Activated CD4-positive, CD25-positive, alpha-beta regulatory T cell treated with anti-CD3 and anti-CD28 coated beads, Interleukin-2, amount 50 U/mL, for 72 hours (primary cell): ENCODE measurements at places on chromosomes 5 and 9.

DNA sequence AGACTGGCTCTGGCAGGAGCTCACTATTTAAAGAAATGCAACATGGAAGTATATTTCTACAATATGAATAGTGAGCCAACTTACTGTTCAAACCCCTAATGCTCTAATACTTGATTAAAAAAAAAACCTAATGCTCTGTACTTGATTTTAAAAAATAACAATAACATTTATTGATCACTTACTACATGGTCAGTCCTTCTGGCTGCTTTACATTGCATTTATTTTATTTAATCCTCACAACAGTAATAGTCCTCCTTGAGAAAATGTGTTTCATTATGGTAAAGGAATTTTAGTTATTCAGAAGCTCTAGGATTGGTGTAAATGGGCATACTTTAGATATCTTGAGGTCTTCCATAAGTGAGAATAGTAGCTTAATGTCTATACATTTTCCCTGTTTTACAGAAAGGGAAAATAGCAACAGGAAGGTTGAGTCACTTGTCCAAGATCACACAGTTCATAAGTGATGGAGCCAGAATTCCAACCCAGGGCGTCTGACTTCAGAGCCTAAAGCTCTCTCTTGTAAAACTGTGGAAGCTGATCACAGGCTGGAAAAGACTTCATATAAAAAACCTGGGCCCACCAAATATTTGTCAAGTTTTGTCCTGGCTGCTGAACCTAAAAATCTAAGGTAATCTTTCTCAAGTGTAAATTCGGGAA lies 1.0 kb downstream of the STARD4 start:
- DNase-seq = no peak

DNA sequence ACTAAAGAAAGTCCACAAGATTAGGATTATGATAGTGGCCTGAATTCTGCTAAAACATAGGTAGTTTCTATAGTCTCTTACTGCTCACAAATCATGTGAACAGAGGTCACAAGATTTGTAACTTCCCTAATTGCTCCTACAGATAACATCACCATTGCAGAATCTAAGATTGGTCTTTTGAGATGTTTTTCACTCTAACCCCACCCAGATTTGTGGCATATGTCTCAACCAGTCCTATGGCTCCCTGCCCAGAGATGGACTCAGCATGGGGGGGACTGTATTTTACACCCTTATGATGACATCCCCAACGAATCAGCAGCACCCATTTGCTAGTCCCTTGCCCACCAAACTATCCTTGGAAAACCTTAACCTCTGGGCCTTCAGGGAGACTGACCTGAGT lies 1046.2 kb downstream of the CDH12 start:
- DNase-seq = no peak

GRCh38 chr5:57303985-57304384 lies 130.1 kb downstream of the GPBP1 start:
- DNase-seq = no peak

DNA sequence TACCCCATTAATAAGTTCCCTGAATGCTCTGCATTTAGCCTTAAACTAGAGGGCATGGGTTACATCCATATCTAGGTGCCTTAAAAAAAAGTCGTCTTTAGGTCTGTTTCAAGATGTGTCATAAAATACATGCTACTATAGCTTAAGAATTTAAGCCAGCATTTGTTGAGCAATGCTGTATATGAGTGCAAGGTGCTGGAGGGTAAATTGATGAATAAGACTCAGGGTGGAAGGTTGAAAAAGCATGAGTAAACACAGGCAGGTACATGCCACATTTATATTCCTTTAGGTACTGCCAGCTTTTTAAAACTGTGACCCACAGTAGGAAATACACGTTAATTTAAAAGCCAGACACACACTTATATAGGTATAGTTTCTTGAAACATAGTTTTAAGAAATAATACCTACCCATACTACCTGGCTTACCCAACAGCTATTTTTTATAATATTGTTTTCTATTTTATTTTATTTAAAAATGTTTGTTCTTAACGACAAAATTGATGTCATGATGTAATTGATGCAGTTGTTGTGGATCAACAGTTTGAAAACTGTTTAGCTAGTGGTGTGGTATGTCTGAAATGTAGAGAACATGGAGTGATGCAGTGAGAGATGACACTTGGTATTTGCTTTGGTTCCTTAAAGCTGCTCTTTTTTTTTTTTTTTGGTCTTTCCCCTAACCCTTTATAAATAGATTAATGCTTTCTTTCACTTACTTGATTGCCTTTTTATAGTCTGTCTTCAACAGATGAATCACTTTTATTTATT lies 3.9 kb downstream of the HMGCR start:
- DNase-seq = no peak

DNA sequence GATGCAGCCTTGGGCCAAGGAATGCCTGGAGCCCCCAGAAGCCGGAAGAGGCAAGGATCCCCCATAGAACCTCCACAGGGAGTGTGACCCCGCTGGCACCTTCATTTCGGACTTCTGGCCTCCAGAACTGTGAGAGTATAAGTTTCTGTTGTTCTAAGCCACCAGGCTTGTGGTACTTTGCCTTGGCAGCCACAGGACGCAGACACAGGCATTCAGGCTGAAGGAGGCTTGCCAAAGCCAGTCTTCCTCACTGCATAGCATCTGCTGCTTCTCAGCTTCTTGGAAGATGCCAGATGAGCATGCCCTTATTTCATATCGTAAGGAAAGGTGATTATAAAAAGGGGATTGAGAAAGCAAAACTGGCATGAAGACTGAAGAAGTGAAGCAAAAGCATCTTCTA lies 61.1 kb upstream of the TAS2R1 start:
- no peak for DNase-seq

- no peak for DNase-seq
These were observed 26.1 kb downstream of the SMIM32 start for GRCh38 chr5:136166909-136167308.
